ENCODE measurements at places on chromosomes 3 and 15.
A peak's percentile ranks its signal among the peaks of the same experiment; 100 is the strongest.

DNA sequence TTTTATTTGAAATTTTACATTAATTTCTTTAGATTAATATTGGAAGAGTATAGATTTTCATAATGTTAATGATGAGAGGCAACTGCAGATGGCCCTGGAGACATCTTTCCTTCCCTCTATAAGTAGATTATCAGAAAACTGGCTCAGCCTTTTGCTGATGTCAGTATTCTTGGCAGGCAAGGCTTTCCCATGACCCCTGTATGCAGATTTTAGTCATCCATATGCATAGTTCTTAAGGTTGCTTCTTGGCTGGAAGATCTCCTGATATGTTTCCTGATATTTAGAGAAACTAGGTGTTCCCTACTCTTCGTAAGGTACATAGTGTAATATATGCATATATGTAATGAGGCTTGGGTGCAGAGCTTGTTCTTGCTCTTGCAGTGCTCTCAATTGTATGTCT lies 911.4 kb downstream of the EPHA3 start:
- DNase-seq = no peak
- H3K4me1 ChIP-seq = peaks cover 11% of the 10 kb centered on the region
- H3K27ac ChIP-seq = no peak overlapping the region
- H3K4me3 ChIP-seq = no peak overlapping the region
- H3K36me3 ChIP-seq = no peaks in the 10 kb centered on the region
- no peaks in the 10 kb centered on the region for H3K27me3 ChIP-seq

DNA sequence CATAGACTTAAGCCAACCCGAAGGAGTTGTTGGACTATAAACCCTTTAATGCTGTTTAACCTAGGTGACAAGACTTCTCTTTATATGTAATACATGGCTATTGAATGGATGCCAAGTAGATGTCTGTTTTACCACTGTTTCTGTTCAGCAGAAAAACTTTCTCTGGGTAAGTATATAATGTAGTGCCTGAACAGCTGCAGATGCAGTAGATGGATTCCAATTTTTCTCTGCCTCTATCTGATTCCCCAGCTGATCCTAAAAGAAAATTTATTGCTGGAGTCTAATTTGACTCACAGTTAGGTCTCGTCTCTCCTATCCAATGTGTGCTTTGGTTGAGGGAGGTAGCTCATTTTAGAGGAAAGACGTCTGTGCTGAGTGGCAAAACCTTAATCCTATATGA lies 256.5 kb upstream of the CBLB start:
- H3K4me1 ChIP-seq = peaks cover 10% of the 10 kb centered on the region
- no peak overlapping the region for H3K4me3 ChIP-seq
- H3K27ac ChIP-seq = no peak overlapping the region

- no peaks in the 10 kb centered on the region for H3K27me3 ChIP-seq
- peak overlapping the region; percentile 42 for H3K4me3 ChIP-seq
- H3K27ac ChIP-seq = peak overlapping the region; percentile 47
- peaks cover 5% of the 10 kb centered on the region for H3K4me1 ChIP-seq
These were observed 149.2 kb downstream of the CNTN4 start for GRCh38 chr3:2247831-2248230.

- no peaks in the 10 kb centered on the region for H3K36me3 ChIP-seq
- no peak for DNase-seq
These were observed 25.8 kb upstream of the PLA2G4E start for GRCh38 chr15:42046597-42046996.

DNA sequence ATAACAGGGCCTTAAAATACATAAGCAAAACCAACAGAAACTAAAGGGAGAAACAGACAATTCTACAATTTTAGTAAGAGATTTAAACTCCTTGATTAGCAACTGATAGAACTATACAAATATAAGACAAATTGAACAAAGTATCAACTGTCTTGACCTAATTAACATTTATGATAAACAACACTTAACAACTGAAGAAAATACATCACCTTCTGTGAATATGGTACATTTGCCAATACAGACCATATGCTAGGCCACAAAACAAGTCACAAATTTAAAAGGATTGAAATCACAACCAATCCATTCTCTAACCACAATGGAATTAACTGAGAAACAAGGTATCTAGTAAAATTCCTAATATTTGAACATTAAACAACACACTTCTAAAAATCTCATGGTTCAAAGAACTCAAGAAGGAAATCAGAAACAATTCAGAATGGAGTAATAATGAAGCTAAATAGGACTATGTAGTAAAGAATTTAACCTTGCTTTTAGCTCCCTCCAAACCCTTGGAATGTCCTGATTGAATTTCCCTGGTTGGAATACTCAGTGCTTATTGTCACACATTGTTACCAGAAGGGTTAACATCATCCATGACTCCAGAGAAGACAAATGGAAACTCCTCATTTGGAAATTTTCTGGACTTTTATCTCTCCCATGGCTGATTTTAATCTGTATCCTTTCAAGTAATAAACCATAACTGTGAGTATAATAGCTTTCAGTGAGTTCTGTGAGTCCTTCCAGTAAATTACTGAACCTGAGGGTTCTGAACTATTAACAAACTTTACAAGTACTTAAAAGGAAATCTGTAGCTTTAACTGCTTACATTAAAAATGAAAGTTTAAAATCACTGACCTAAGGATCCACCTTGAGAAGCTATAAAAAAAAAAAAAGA lies 88.8 kb downstream of the DLG1 start:
- peak overlapping the region; percentile 14 for H3K27ac ChIP-seq
- H3K4me3 ChIP-seq = no peak overlapping the region
- H3K36me3 ChIP-seq = peaks cover 24% of the 10 kb centered on the region
- no peaks in the 10 kb centered on the region for H3K27me3 ChIP-seq
- no peak for DNase-seq
- H3K4me1 ChIP-seq = peaks cover 4% of the 10 kb centered on the region

DNA sequence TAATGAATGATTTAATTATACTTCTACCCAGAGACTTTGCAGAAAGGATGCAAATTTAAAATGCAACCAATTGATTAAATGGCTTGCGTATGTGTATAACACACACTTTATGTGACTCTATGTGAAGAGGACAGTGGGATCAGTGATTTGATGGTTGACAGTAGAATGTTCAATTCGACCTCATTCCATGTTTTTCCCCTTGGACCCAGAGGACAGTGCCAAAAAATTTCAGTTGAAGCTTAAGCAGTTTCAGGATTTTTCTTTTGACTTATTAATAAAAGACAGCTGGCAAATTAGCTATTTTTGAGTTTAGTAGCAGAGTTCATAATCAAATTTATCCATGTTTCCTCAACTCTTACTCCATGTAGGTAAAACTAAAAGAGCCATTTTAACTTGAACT lies 742.4 kb upstream of the NR2F2 start:
- H3K4me3 ChIP-seq = no peak overlapping the region
- H3K4me1 ChIP-seq = no peaks in the 10 kb centered on the region
- no peak overlapping the region for H3K27ac ChIP-seq
- DNase-seq = no peak
- H3K36me3 ChIP-seq = no peaks in the 10 kb centered on the region

DNA sequence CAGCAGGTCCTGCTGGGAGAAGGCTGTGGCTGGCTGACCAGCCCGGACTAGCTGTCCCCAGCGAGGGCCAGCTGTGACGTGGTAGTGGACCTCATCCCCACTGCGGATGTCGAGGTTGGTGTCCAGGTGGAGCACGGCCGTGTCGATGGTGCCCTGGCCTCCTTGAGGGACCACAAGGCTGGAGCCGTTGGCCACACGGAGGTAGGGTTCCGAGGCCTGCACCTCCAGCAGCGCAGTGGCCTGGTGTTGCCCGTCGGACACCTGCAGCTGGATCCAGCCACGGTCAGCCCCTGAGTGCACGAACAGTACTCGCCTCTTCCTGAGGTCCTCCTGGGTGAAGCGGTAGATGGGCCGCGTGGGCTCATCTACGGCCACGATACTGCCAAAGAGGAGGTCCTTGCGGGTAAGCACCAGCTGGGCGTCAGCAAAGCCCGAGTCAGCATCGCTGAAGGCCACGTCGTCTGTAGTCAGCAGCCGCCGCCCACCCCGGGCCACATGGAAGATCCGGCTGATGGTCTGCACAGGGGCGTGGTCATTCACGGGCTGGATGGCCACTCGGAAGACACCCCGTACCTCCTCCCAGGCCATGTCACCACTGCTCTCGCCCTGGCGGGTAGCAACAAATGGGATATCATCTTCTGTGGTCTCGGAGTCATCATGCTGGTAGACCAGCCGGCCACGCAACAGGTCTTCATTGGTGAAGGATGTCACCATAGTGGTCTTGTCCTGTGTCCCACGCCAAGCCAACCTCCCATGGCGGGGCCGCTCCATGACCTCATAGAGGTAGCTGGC lies 25.0 kb downstream of the CSPG4 start:
- peaks cover 4% of the 10 kb centered on the region for H3K27me3 ChIP-seq
- H3K36me3 ChIP-seq = no peaks in the 10 kb centered on the region
- H3K4me3 ChIP-seq = no peak overlapping the region
- no peak overlapping the region for H3K27ac ChIP-seq

DNA sequence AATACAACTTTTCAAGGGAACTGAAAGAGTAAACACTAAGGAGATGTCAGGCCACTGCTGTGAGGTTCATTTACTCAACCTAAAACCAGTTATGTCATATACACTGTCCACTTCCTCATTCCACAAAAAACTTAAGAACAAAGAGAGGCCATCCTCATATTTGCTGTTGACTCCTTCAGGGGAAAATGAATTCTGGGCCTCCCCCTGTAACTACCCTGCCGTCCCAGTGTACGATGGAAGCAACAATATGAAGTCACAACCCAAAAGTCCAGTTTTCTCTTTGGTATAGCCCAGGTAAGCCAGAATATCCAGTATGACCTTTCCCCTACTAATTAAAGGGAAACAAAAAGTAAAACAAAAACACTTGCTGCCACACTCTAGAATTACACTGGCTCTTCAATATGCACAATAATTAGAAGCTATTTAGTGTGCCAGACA lies 16.2 kb downstream of the CEP152 start:
- H3K4me1 ChIP-seq = peaks cover 11% of the 10 kb centered on the region
- no peaks in the 10 kb centered on the region for H3K27me3 ChIP-seq
- H3K36me3 ChIP-seq = peaks cover 16% of the 10 kb centered on the region

- H3K4me1 ChIP-seq = peaks cover 18% of the 10 kb centered on the region
- DNase-seq = no peak
- no peak overlapping the region for H3K4me3 ChIP-seq
- H3K36me3 ChIP-seq = no peaks in the 10 kb centered on the region
These were observed 49.5 kb upstream of the BCL6 start for GRCh38 chr3:187794731-187795130.

DNA sequence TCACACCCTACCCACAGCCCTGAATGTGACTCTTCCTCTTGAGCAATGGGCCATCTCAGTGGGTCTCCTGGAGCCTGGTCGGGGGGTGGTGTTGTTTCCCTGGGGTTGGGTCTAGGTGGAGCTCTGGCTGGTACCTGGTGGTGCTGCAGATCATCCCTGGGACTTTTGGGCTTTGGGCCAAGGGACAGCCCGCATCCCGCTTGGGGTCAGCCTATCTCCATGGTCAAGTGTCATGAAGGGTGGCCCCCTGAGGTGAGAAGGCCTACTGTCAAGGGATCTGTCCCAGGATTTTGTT lies 202.0 kb downstream of the UBE3A start:
- H3K27ac ChIP-seq = no peak overlapping the region
- H3K27me3 ChIP-seq = no peaks in the 10 kb centered on the region
- DNase-seq = no peak
- no peak overlapping the region for H3K4me3 ChIP-seq
- no peaks in the 10 kb centered on the region for H3K4me1 ChIP-seq

DNA sequence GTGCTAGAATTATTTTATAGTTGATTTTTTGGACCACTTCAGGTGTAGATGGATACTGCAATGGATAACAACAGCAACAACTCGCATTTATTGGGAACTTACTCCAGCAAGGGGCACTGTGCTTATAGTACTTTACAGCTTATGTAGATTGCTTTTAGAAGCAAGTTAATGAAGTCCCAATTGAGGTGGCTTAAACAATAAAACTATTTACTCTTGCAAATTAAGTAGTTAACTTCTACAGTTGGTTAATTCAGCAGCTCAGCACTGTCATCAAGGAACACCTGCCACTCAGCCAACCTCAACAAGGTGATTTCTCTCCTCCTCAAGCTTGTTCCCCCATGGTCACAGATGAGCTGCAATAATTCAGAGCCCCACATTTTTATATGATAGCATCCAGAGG lies 124.1 kb downstream of the RASA2 start:
- H3K36me3 ChIP-seq = peaks cover 7% of the 10 kb centered on the region
- H3K4me3 ChIP-seq = no peak overlapping the region
- no peak overlapping the region for H3K27ac ChIP-seq
- no peak for DNase-seq
- no peaks in the 10 kb centered on the region for H3K27me3 ChIP-seq

- no peak overlapping the region for H3K27ac ChIP-seq
- no peak for DNase-seq
- no peak overlapping the region for H3K4me3 ChIP-seq
- no peaks in the 10 kb centered on the region for H3K27me3 ChIP-seq
- H3K36me3 ChIP-seq = no peaks in the 10 kb centered on the region
These were observed 446.8 kb upstream of the DPH6 start for GRCh38 chr15:35992791-35993190.

- no peaks in the 10 kb centered on the region for H3K36me3 ChIP-seq
- DNase-seq = no peak
- H3K27me3 ChIP-seq = no peaks in the 10 kb centered on the region
- no peak overlapping the region for H3K4me3 ChIP-seq
These were observed 112.9 kb downstream of the ISL2 start for GRCh38 chr15:76449455-76449854.
